ENCODE measurements at places on chromosomes 4 and X. TPM values are rescaled to one million over a fixed set of nuclear protein-coding genes. Genes with fewer than 3 reads are reported as not detected.

GRCh38 chr4:95289028-95289634 is 259.6 kb downstream of the UNC5C start:
- DNase-seq, result no peak

GRCh38 chr4:24236532-24236931 is 346.7 kb upstream of the PPARGC1A start:
- no peak for DNase-seq

- DNase-seq, result no peak
These were observed 1.3 kb upstream of the ADH7 start for GRCh38 chr4:99436462-99436861.

DNA sequence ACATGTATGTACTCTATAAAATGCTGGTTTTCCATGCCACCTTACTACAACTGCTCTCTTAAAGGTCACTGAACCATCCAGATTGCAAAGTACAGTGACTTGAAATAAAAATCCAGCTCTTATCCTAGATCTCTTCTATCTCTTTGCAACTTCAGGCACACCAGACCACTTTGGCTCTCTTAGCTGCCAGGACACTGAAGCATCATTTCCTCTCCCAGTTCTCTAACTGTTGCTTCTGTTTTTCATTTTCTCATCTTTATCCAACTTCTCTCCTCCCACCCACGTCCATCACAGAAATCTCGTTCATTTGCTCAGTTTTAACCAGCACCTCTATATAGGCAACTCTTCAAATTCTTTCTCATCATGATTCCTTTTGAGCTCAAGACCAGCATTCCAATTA is 74.3 kb downstream of the METTL14 start:
- DNase-seq, result no peak

DNA sequence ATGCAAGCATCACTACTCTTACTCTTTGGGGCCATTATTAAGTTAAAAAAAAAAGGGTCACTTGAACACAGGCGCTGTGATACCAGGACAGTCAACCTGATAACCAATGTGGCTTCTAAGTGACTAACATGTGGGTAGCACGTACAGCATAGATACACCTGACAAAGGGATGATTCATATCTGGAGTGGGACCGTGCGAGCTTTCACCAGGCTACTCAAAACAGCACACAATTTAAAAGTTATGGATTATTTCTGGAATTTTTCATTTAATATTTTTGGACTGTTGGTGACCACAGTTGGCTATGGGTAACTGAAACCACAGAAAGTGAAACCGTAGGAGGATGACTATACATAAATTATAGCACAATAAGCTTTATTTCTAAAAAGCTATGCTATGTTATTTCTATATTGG is 113.8 kb upstream of the STIM2 start:
- DNase-seq, result no peak

Gene GRIA3
- 149 TPM for total RNA-seq

All from dorsolateral prefrontal cortex (tissue), 122 donors.